Bronchial epithelial cell (primary cell): ENCODE measurements at places on chromosomes 7 and 10. TPM values are rescaled to one million over a fixed set of nuclear protein-coding genes. Genes with fewer than 3 reads are reported as not detected.

The DEPP1 gene
- total RNA-seq, result 0.26 and 1.0 TPM in 2 replicates

The MALRD1 gene
- total RNA-seq, result not detected in 2 replicates

The PLXNA4 gene
- total RNA-seq, result under 0.01 TPM in 2 replicates

The OR2A5 gene
- not detected in 2 replicates for total RNA-seq

The GPRIN2 gene
- 0.53 and 3.2 TPM in 2 replicates for total RNA-seq

The LGI1 gene
- total RNA-seq, result not detected in 2 replicates

The LRRN3 gene
- total RNA-seq, result not detected in 2 replicates

The TMEM176A gene
- total RNA-seq, result 0.79 TPM in 1 of 2 replicates, not detected in the other

The ADCY1 gene
- 0.79 and 1.0 TPM in 2 replicates for total RNA-seq

DNA sequence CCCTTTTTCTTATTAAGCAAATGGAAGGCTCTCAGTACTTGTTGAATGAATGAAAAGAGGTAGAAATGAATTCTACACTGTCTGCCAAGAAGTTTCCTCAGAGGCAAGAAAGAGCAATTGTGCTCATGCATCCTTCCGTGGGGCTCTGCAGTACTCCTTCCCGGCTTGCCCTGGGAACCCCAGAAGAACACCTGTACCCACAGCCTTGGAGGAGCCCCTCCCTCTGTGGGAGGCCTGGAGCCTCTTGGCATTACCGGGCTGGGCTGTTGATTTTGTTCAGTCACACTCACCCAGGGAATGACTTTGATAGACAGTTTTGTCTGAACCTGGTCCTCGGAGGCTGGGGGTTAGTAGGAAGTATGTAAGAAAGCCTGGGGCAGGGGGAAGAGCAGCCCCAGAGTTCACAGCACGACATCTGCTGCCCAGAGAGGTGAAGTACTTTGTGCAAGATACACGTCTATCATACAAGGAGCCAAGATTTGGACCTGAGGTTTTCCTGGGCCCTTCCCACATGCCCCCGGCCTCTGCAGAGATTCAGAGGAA, 134.8 kb upstream of the GDF10 start:
- DNase-seq, result no peak

- DNase-seq, result no peak
These were observed 30.1 kb downstream of the KCNH2 start for GRCh38 chr7:150947761-150948651.

DNA sequence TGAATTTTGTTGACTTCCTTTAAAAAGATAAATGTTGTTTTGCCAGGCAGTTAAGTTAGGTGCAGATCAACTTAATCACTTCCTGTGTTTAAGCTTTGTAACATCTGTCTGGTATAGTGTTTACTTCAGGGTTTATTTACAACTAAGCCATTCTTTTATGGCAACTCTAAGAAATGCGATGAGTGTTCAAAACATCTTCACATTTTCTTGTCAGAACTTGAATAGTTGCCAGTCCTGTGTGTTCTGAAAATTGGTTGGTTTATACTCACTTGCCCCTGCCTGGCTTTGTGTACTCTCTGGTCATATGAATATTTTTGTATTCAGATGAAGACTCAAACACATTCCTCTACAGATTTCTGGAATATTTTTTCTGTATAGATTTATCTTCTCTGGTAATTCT, 327.2 kb downstream of the MDFIC start:
- peak; percentile 93 for DNase-seq

DNA sequence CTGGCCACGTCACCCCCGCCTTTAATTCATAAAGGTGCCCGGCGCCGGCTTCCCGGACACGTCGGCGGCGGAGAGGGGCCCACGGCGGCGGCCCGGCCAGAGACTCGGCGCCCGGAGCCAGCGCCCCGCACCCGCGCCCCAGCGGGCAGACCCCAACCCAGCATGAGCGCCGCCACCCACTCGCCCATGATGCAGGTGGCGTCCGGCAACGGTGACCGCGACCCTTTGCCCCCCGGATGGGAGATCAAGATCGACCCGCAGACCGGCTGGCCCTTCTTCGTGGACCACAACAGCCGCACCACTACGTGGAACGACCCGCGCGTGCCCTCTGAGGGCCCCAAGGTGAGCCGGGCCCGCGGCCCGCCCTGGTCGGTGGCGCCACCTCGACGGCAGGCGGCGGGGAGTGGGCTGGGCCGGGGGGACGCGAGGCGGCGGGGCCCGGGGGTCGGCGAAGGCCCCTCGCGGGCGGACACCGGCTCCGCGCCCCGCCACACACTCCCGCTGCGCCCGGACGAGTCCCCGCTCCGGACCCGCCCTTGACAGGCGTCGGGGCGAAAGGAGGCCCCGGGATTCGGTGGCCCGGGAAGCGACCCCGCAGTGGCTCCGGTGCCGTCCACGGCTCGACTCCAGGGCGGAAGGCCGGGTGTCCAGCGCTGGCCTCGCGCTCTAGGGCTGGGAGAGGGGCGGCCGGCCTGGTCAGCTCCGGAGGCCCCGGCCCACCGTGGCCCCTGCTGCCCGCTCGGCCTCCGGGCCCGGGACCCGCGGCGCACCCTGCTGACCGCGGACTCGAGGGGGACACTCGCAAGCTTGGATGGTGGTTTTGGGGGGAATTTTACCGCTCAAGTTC, 557 bp downstream of the BAG3 start:
- no peak for DNase-seq

DNA sequence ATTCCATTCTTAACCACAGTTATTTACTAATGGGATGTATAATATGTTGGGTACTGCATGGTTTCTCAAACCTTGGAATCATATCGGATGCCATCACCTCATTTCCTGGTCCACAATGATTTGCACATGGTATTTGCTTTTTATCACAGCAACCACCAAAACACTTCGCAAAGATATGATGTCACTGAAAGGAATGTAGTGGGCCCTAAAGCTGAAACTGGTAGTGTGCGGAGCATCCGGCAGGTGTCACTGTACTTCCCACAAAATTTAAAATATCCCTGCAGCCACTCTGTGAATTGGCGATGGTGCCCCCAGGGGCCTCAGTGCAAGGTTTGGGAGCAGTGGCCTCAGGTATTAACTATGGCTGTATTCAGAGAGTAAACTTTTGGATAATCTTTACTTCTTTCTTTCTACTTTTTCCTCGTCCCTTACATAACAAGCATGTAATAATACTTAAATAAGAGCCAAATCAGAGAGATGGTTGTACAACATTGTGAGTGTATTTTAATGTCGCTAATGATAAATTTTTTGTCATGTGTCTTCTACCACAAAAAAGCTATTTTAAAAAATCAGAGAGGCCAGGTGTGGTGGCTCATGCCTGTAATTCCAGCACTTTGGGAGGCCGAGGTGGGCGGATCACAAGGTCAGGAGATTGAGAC, 66.2 kb downstream of the FAM241B start:
- DNase-seq, result peak; percentile 92

GRCh38 chr7:130420943-130421578, 19.8 kb downstream of the CEP41 start:
- peak; percentile 60 for DNase-seq

GRCh38 chr7:45923290-45923689, 2.2 kb upstream of the IGFBP3 start:
- DNase-seq, result peak; percentile 53

DNA sequence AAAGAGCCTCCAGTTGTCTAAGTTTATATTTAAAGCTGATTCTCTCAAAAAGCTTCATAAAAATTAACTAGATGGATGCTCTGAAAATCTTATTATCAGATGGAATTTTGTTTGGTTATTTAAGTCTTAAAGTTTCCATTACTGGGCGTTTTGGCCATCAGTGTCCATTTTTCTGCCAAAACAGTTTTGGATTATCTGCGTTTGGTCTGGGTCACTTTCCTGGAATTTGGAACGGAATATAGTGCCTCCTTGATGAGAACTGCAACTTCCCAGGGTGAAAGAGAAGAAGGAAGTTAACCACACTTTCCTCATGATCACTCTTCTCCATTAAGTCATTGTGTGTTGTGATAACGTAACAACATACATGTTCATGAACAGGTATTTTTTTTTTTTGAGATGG, 764.9 kb upstream of the AUTS2 start:
- no peak for DNase-seq

- DNase-seq, result no peak
These were observed 63.2 kb downstream of the EBF3 start for GRCh38 chr10:129900825-129901224.

GRCh38 chr10:94268652-94269051, 94.1 kb downstream of the NOC3L start:
- no peak for DNase-seq

DNA sequence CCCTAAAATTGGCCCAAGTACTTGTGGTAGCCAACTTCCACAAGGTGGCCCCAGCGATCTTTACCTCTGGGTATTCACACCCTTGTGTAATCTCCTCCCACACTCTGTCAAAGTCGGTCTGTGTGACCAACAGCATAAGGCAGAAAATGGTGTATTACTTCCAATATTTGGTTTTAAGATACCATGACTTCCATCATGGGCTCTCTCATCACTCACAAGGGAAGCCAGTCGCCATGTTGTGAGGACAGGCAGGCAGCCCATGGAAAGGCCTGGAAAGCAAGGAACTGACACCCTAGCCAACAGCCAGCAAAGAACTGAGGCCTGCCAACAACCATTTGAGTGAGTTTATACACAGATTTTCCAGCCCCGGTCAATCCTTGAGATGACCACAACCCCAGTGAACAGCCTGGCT, 91.0 kb upstream of the KMT2E start:
- DNase-seq, result peak; percentile 87

- DNase-seq, result peak; percentile 56
These were observed 340.2 kb downstream of the KCNMA1 start for GRCh38 chr10:77297393-77297739.

- DNase-seq, result peak; percentile 4
These were observed 269.6 kb upstream of the ZMIZ1 start for GRCh38 chr10:78798976-78799730.

DNA sequence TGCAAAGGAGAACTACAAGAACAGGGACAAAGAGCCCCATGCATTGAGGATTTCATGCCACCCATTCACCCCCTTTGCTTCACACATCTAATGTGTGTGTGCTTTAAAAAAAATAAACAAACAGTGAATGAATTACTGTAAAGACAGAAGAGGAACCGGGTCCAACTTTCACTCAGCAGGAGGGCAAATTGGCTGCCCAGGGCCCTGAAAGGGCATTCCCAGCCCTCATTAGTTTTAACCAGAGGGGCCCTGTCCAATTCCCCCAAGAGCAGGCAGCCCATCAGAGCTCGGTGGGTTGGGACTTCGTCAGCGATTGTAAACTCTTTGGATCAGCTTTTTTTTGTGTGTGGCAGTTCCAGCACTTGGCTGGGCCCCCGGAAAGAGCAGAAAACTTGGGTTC, 73.6 kb upstream of the PDZD8 start:
- DNase-seq, result no peak

DNA sequence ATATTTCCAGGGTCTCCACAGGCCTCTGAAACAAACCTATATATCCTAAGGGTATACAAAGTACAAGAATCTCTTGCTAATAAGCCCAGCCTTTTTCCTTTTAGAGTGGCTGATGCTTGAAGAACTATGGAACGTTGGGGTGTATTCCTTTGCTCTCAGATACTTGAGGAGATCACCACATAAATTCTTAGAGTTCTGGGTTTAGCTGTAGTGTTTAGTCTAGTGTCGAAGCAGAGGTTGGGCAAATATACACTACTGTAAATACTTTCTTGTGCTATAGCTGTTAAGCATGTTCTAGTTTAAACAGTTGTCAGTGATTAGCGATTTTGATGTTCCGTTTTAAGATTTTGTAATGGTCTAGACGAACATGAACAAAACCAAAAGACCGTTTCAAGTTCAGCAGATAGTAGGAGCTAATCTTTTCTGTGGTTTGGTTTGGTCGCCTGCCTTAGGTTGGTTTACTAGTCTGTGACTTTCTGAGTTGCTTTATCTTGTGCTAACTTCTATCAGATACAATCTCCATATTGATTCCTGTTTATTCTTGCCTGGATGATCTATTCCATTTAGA, 229.6 kb downstream of the NSUN6 start:
- DNase-seq, result no peak

- DNase-seq, result peak; percentile 69
These were observed 704 bp downstream of the TNKS2 start for GRCh38 chr10:91798649-91799611.

DNA sequence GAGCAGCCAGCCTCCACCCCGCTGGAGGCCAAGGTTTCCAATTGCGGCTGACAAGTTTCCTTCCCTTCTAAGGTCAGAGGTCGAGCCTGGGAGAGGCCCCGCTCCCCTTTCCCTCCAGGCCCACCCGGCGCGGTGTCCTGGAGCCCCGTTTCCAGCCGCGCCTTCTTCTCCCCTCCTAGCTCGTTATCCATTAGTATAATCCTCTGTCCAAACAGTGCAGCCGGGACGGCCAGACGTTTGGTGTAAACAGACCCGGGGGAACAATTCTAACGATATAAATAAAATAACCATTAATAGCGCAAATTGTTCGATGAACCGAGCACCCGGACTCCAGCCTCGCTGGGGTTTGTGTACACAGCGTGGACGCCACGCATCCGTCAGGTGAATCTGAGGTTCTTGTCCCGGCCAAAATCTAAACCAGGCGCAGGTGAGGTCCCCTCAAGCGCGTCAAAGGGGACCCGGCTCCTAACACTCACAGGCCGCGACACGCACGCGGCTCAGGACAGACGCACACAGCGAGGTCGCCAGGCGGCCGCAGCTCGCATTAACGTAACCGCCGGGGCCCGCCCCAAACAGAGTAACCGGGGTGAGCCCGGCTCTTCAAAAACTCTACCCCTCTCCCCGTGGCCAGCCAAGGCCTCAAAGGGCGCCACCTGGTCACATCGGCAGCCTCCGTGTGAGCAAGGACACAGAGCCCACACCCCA, 10.8 kb upstream of the NKX2-3 start:
- DNase-seq, result no peak

DNA sequence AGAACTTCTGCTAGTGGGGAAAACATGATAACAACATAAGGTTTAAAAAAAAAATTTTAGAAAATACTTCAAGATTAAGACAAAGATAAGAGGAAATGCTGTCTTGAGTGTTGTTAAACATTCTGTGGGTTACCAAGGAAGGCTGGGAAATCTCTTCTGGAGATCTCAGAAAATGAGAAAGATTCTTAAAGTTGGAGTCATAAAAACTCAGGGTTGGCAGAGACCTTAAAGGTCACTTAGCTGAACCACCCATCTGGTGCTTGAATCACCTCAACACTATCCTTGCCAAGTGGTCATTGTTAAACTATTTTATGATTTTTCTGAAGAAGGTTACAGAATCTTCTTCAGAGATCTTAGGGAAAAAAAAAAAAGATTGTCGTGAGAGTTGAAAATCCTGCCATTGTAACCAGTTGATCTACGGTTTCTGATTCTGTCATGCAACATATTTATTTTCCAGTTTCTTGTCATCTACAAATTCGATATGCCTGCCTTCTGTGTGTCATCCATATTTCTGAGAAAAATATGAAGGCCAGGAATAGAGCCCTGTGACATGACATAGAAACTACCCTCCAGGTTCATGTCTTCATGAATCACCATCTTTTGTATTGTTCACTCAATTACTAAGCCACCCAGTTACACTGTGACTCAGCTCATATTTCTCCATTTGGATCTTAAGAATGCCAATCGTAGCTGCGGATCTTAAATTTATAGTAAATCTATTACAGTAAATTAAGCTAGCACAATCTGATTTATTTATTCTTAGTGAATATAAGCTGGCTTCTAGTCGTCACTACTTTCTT, 179.2 kb downstream of the ST7 start:
- peak; percentile 98 for DNase-seq

GRCh38 chr10:32148864-32149251, 92.6 kb upstream of the KIF5B start:
- no peak for DNase-seq

- no peak for DNase-seq
These were observed 82.3 kb downstream of the HTR7 start for GRCh38 chr10:90775351-90776028.

- no peak for DNase-seq
These were observed 20.6 kb upstream of the GDI2 start for GRCh38 chr10:5833814-5834213.
